ENCODE measurements at places on chromosomes 12 and 14.
A peak's percentile ranks its signal among the peaks of the same experiment; 100 is the strongest.

DNA sequence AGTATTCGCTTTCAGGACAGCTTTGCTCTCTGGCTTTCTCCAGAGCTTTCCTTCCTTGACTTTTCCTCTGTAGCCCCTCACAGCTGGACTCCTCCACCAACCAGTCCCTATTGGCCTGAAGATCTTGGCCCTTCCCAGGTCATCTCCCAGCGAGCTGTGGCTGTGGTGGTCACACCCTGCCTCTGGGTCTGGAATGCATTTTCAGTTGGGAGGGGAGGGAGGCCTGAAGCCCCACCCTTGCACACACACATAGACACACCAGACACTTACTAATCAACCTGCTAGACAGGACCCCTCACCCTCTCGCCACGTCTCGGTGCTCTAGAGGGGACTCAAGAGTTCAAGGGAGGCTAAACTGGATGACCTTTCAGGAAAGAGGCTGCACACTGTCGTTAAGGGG, 13.9 kb downstream of the JDP2 start:
- no peak for DNase-seq

- DNase-seq: no peak
Observed at GRCh38 chr14:63897721-63898163, 44.9 kb downstream of the SYNE2 start.

GRCh38 chr12:57983146-57983857, 41.9 kb downstream of the ATP23 start:
- peak; percentile 55 for DNase-seq

- DNase-seq: no peak
Observed at GRCh38 chr14:26191671-26192070, 406.2 kb downstream of the NOVA1 start.

- DNase-seq: peak; percentile 9
Observed at GRCh38 chr14:63761351-63762117, 33.7 kb upstream of the SGPP1 start.

GRCh38 chr12:124919521-124920352, 5.3 kb upstream of the UBC start:
- DNase-seq: peak; percentile 91

- no peak for DNase-seq
Observed at GRCh38 chr12:53492188-53492587, 7.1 kb downstream of the MAP3K12 start.

DNA sequence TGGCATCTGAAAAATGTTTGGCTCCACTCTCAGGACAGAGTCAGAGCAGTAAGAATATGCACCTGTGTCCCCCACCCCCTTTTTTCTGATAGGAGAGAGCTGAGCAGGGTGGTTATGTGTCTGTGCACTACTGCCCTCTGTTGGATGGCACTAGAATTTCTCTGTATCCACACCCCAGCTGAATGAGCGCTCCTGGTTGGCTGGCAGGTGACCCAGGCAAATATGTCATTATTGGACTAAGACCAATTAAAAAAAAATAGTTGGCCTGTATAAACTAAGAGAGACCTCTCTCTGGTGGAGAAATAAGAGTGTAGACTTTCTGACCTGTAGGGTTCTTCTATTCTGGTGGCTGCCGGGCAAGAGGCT, 107.0 kb downstream of the PTCSC3 start:
- peak; percentile 35 for DNase-seq

DNA sequence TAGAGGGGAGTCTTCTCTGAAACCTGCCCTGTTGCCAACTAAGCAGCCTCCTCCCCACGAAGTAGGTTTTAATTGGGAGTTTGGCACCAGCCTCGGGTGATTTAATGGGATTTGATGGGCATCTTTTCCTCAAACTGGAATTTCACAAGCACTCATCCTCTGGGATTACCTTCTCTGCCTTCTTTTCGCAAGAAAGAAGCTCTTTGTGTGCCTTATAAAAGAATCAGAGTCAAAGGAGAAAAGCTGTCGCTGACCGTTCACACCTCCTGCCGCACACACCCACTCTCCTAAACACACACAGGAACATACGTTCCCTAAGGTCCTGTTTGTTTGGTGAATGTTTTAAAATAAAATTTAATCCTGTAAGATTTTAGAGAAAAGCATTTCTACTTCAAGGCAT, 84.0 kb downstream of the PRMT8 start:
- DNase-seq: no peak

DNA sequence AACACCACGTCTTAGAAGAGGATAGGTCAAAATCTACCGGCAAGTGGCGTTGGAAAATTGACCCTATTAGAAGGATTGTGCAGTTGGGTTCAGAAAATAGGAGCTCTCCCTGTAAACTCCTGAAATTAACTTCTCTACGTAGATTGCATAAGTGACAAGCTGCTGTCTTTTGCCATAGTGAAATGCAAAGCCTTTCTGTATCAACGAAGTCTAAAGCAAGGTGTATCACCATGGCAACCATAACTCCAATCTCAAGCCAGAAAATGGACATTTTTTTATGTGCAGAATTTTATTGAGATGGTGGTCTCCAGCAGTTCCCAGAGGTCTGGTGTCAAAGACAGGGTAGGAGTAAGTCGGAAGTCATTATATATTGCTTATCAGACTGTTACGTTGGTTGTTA, 367.7 kb upstream of the NOVA1 start:
- no peak for DNase-seq

DNA sequence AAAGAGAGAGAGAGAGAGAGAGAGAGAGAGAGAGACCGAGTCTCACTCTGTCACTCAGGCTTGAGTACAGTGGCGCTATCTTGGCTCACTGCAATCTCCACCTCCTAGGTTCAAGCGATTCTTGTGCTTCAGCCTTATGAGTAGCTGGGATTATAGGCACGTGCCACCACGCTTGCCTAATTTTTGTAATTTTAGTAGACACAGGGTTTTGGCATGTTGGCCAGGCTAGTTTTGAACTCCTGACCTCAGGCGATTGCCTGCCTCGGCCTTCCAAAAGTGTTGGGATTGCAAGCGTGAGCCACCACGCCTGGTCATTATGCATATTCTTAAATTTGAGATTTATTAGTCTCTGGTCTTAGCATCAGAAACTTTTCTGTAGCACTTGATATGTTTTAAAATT, 317.9 kb upstream of the ATP2B1 start:
- DNase-seq: no peak

DNA sequence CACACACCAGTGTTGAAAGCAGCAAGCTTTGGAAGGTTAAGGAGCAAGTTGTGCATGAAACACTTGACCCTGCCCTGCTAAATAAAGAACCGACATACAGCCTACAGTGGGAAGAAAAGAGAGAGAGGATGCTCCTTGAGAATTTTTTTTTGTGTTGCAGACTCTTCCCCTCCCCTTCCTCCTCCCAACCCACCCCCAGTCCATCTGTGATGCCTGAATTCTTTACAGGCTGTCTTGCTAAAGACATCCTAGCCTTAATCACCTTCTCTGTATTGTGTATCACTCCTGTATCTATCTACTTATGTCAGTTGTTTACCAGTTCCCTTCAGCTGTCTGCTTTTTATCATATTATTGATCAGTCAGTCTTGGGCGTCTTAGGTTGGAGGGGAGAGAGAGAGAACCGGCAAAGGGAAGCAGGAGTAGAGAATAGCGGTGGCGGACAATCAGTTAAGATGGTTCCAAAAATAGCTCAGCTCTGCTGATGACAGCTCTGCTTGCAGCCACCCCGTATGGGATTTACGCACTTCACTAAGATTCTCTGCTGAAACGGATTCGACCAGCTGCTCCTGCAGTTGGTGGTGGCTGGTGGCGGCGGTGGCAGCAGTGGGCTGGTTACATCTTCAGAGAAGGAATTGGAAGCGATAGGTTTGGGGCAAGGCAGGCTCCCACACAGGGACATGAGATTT, 664.7 kb downstream of the NRXN3 start:
- DNase-seq: no peak

DNA sequence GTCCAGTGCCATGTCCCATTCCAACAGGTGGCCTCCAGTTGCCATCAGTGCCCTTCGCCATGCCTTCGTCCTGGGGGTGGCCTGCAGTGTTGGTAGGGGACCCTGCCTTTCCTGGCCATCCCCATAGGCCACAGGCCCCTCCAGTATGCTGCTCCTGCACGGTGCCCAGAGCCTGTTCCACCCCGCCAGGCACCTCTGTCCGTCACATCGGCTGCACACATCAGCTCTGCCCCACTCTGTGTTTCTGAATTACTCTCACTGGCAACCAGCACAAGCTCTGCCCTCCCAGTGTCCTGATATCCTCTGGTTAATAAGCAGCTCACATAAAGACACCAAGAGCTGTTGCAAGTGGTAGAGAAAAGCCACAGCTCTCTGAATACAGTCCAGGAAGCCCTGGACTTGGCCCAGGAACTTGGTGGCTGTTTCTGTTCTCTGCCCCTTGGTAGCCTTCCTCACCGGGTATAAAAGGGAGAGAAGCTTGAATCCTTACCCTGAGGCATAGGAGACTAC, 31.3 kb upstream of the ATP2A2 start:
- DNase-seq: no peak

DNA sequence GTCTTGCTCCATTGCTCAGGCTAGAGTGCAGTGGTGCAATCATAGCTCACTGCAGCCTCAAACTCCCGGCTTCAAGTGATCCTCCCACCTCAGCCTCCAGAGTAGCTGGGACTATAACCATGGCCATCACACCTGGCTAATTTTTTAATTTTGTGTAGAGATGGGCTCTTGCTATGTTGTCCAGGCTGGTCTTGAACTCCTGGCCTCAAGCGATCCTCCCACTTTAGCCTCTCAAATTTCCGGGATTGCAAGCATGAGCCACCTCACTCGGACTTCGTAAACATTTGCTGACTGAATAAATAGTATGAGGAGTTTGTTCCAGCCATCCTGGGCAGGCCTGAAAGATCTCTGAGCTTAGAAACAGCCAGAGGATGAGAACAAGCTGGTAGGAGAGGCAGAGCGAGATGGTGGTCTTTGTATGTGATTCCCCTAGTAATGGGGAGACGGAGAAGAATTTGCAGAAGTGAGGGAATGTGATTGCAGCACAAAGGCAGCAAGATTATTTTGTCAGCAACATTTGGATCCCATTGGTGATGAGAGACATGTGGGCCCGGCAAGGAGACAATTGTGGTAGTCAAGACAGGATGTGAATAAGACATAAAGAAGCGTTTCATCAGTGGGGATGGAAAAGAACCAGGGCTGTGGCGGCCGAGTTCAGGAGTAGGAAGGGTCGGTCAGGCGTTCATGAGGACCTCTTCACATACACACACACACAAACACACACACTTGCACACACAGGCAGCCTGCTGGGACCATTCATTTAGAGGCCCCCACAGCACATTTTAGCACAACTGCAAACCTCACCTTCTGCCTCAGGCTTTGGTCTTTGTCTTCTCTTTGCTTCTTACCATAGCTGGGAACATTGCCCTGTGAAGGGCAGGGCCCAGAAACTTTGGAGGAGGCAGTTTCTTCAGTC, 155.5 kb downstream of the ZFP36L1 start:
- peak; percentile 83 for DNase-seq

- DNase-seq: peak; percentile 69
Observed at GRCh38 chr14:102362084-102362483, 606 bp downstream of the CINP start.

DNA sequence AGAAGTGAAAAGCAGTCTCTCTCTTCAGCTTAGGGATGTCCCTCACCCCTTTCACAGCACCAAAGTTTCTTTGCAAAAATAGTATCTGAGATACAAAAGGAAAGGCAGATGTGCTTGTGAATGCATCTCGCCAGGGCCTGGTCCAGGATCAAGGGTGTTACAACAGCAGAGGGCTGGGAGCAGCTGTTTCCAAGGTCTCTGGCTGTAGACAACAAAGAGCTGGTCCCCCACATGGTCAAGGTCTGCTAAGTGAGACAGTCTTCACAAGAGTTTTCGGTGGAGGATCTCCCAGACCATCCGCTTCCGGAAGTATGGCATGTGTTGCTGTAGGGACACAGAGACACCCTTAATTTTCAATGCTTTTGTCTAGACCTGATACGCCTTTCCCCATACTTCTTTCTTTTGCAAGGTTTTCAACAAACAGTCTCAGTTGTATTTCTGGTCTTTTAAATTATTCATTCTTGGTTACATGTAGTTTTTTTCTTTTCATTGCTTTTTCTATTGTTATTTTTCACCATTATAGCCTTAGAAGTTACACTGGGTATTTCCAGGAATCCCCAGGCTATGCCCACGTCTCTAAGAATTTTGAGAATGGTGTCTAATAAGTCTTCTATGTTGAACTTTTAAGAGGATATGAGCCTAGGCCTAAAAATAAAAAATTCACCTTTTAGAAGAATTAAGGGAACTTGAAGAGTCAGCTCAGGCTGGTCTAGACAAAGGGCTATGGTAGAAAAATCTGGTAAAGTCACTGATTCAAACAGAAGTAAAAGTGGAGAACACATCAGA, 41.0 kb upstream of the COL2A1 start:
- no peak for DNase-seq

- DNase-seq: no peak
Observed at GRCh38 chr14:69999261-69999674, 120.1 kb downstream of the SMOC1 start.

- no peak for DNase-seq
Observed at GRCh38 chr14:53501361-53502211, 348.5 kb upstream of the DDHD1 start.

- no peak for DNase-seq
Observed at GRCh38 chr14:82779301-82779700, 1245.6 kb upstream of the SEL1L start.

DNA sequence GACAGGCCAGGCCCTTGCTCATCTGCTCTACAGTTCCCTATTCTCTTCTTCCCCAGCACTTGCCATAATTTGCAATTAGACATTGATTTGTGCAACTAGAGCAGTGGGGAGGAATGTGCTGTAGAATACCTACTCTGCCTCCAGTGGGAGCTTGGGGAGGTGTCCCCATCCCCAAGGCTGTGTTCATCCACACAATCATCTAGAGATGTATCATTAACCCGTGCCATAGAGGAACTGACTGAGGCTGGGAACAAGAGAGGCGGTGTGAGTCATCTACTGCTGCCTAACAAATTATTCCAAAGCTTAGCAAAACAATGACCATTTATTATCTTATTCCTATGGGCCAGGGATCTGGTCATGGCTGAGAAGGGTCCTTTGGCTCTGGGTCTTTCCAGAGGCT, 5.1 kb upstream of the OTUB2 start:
- peak; percentile 78 for DNase-seq

DNA sequence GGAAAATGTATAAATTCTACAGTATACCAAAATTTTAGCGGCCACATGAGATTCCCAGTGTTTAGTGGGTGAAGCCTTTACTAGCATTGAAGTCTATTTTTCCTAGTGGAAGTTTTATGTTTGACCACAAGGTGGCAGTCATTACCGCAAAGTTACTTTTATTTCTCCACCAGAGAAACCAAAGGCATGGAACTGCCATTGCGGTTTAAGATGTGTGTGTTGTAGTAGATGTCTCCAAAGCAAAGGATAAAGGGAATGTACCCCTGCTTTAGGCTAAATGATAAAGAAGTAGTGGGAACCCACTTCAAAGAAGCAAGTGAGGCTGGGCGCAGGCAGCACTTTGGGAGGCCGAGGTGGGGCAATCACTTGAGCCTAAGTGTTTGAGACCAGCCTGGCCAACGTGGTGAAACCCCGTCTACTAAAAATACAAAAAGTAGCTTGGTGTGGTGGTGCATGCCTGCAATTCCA, 140.5 kb downstream of the PRKCH start:
- peak; percentile 87 for DNase-seq

All from suppressor macrophage (primary cell).